Head of caudate nucleus (tissue), 42 donors: ENCODE measurements at places on chromosomes 11 and 22.

GRCh38 chr11:64316672-64317324 is 561 bp downstream of the TRMT112 start:
- no peak for DNase-seq

DNA sequence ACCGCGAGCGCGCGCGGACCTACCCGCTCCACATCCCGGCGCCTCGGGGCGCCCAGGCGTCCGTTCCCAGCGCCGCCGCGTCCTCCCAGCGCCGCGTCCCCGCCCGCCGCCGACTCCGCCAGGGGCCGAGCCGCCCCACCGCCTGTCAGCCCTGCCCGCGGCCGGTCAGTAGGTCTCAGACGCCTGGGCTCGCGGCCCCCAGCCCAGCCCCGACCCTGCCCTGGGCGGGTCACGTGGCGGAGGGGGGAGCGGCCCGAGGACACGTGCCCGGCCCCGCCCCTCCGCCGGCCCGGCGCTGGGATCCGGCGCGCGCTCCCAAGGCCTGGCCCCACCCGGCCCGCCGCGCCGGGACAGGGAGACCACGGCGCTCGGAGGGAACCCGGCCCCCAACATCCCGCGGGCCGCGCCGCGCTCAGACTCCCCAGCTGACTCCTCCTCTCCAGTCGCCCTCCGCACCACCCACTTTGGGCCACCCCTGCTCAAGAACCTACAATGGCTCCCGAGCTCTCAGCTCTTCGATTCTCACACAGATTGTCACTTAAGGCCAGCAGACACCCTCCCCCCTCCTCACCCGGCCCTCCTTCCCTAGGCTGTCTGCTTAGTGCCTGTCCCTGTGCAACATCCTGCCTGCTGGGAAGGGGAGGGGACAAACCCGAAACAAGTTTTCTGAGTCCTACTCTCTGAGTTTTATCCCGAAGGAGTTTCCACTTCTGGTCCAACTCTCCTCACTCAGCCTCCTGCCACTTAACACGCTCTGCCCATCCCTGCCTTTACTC is at the start of gene RAB3IL1:
RAB3IL1 (minus strand) TSS at position 233 of the 776 bp plus-strand sequence; CDS start at position 34, 199 bp downstream.
- peak; percentile 67 for DNase-seq

DNA sequence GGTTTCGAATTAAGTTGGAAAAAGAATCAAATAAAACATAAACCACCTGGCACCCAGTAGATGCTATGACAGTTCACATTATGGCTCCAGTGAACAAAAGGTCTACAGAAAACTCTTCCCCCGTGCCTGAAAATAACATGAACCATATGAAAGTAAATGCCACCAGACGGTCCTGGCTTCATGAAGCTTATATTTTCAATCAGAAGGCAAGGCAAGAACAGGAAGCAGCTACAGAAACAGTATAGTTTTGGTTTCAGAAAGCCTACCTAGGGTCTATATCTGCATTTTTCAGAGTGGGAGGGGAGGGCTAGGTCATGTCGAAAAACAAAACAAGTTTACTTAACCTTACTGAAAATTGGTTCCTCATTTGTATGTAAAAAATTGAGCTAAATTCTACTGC is 9.8 kb downstream of the RAB30 start:
- no peak for DNase-seq

DNA sequence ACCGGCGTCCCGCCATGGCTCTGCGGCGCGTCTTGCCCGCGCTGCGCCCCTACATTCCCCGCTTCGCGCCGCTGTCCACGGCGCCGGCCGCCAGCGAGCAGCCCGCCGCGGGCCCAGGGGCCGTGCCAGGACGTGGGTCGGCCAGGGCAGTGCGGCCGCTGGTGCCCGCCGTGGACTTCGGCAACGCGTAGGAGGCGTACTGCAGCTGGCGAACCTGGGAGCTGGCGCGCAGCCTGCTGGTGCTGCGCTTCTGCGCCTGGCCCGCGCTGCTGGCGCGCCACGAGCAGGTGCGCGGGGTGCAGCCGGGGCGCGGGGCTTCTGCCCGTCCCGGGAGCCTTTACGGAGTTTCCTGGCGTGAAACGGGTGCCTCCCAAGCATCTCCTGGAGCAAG is 20.1 kb downstream of the DGCR6L start:
- no peak for DNase-seq

DNA sequence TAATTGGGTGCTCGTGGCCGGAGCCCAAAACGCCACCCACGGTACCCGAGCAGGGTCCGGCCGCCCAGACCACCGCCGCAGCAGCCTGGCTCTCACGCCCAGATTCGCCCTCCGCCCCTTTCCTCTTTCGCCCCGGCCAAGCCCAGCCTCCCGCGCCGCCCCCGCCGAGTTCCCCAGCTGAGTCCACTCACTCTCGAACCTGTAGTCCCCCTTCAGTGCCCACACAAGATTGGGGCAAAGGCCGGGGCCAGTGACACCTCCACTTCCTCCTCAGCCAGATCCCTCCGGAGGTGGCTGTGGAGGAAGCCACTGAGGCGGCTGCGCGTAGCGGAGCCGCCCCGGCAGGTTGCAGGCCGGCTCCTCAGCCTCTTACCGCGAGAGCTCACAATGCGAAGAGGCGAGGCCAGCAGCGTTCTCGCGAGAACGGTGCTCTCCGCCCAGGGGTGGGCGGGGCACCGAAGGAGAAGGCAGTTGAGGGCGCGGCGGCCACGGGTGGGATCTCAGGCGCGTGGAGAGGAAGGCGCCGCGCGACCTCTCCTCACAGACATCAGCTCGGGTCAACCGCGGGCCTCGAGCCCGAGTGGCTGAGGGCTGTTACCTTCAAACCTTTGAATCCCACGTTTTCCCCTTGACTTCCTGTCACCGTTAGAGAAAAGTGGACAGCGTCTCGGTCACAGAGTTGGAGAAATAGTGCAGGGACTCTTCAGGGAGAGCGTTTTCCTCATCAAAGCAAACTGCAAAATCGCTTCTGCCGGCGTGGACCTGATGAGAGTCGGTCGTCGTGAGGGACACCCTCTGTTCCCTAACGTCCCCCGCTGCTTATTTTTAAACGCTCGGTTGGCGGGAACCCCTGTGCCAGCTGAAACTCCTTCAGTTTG is at the start of gene BTBD10:
BTBD10 (minus strand) TSS at position 322 of the 878 bp plus-strand sequence. CDS start 18,098 bp downstream, outside the sequence.
- DNase-seq = peak; percentile 88

GRCh38 chr11:129610125-129610524 is 205.5 kb upstream of the TMEM45B start:
- no peak for DNase-seq

- no peak for DNase-seq
Observed at GRCh38 chr11:93480256-93480655, 62.9 kb downstream of the SMCO4 start.

DNA sequence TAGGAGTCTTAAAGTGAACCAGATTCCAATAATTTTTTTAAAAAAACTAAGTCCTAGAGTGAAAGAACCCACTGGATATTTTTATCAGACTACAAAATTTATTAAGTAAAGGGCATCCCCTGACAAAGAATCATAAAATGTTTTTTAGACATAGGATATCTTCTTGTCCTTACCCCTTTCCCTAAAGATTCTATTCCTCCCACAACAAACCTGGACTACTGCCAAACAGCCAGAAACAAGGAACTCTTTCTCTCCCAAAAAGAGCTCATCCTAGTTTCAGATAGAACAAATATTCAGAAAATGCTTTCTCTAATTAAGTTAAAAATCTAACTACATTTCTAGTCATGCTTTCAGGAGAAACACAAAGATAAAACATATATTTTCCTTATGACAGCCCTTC is 327.1 kb downstream of the FAM181B start:
- DNase-seq = no peak

- DNase-seq = no peak
Observed at GRCh38 chr11:33976495-33977199, 74.9 kb upstream of the CAPRIN1 start.

- DNase-seq = no peak
Observed at GRCh38 chr11:102220728-102221467, 96.4 kb upstream of the BIRC3 start.

GRCh38 chr11:44622721-44623258 is 57.3 kb downstream of the CD82 start:
- peak; percentile 4 for DNase-seq

DNA sequence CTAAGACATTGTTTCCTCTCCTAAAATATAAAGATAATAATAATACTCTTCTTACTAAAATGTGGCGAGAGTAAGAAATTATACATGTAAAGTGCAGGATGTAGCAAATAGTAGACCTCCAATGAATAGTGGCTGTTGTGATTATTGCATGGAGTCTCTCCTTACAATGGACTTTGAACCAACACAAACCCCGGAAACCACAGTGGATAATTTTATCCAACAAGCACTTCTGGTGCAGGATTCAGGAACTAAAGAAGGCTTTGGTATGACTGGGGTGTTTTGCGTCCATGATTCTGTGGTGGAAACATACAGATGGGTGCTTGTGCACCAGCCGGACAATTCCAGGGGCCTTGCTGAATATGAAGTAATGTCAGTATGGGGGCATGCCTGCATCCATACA is 146.4 kb upstream of the UBASH3B start:
- DNase-seq = no peak

DNA sequence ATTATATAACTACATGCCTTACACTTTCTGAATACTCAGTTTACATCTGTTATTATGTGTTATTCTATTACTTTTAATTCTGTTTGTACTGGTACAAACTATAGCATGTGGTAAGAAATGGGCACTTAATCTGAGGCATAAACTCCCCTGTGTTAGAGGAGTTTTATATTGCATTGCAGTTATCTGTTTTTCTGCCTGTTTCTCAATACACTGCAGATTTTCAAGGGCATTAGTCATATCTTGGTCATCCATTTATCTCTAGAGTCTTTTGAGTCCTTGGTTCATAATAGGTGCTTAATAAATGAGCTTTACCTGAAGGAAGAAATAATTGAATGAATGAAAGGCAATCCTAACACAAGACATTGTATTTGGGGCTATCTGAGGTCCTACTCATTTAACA is 182.9 kb upstream of the CTSC start:
- DNase-seq = no peak

DNA sequence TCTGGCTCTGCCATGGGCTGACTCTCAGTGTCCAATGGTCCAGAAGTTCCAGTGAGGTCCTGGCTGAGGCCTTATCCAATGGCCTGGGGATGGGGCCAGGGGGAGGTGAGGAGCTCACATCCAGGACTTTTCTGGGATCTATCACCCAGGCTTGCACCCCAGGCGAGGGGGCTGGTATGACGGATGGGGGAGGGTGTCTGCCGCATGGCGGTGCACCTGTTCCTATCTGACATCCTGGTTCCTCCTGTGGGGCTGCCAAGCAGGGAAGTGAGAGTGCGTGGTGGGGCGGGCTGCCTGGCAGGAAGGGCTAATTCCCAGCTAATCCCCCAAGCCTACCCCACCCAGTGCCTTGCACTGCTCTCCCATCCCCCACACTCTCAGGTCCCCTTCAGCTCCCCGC is 102.1 kb downstream of the NECTIN1 start:
- DNase-seq = no peak

- no peak for DNase-seq
Observed at GRCh38 chr11:59281177-59281576, 68.5 kb upstream of the MPEG1 start.

- no peak for DNase-seq
Observed at GRCh38 chr11:131378931-131379330, 8.5 kb downstream of the NTM start.

DNA sequence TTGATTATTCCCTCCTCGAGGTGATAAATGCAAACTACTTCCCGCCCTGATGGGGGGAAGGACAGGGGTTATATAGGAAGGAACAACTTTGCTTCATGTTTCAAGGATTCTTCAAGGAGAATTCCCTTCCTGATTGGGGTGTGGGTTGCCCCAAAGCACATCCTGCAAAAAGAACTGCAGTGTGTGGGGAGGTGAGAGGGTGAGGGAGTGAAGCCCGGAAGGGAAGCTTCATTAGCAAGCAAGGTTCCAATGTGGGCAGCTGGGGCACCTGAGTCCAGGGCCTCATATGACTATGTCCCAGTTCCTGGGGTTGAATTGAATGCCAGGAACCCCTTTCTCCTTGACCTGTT is 326.0 kb downstream of the MN1 start:
- DNase-seq = no peak

DNA sequence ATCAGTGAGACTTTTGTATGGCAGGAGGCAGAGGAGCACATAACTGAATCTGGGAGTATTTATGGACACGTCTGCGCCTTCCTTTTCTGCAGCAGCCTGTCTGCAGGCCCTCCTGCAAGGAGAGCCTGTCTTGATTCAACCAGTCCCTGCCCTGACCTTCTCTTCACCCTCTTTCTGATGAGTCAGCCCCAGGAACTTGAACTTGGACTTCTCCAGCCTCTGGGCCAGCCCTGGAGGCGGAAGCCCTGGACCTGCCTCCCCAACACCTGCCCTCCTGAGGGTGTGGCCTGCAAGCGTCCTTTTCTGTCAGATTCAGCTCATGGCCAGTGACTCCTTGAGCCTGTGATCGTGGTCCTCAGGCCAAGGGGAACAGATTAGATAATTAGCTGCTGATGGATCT is 20.0 kb downstream of the DAGLA start:
- no peak for DNase-seq

DNA sequence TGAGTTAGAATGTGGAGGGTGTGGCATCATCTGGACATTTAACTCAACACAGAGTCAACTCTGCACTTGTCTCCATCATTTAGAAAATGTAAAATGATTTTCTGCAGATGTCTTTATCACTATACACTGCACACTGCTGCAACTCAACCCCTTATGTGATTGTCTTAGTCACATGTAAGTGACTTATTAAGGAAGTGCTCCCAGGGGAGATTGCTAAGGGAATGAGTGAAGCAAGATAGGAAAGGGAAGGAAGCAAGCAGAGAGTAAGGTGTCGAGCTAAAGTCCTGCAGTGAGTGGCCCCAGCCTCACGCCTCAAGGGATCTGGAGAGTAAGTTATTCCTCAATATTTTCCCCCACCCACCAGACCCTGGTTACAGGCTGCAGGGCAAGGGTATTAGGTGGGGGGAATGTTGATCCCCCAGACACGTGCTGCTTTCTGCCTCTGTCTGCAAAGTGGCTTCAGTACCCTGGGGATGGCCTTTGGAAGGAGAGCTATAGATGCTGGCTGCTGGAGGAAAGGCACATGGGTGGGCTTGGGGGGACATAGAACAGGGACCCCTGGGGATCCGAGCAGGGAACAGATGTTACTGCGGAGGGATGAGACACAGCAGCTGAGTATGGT is 7.2 kb upstream of the CBX6 start:
- DNase-seq = no peak

DNA sequence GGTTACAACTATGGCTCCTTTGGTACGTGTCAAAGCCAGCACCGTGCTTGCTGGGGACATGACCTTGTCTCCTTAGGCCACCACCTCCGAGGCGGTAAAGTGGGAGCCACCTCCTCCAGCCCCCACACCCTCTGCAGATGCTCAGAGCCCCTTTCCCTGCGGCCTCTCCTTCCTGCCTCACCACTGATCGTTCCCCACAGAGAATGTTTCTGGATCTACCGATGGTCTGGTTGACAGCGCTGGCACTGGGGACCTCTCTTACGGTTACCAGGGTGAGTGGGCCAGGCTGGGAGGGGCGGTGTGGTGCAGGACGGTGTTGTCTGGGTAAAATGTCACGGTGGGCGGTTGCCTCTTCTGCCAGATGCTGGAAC is 8.9 kb downstream of the SIDT2 start:
- DNase-seq = no peak
